ENCODE measurements at places on chromosomes 1 and 21.

DNA sequence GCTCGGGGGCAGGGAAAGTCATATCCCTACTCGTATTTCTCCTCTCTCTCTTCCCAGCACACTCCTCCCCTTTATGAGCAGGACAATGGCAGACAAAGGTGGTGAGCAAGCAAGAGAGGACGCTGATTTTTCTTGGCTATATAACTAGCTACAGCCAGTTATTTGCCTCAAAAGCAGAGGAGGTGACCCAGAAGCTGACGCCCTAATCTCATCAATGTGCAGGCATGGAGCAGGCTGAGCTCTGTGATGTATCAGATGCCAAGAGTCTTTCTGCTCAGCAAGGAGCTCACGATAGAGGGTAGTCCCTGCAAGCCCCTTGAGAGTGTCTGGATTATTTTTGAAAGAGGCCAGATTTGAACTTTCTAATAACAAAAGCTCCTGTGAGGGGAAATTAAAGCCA is 75.5 kb downstream of the ASTN1 start:
- DNase-seq: no peak

DNA sequence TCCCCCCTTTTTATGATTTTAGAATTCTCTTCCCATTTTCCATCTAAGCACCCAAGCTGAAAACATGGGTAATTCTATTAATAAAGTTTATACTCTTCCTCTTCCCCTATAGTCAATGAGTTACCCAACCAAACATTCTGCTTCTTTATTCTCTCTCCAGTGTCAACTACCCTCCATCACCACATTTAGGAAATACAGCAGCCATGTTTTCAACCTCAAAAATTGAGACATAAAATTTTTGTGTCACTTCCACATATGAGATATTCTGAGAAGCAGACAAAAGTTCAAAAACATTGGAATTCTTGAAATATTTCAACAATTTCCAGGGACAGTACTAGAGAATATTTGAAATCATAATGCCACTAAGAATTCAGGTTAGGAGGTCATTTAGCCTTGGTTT is 64.8 kb upstream of the ATP1A1 start:
- no peak for DNase-seq

GRCh38 chr21:33674226-33674625 is 31.9 kb downstream of the ITSN1 start:
- no peak for DNase-seq

DNA sequence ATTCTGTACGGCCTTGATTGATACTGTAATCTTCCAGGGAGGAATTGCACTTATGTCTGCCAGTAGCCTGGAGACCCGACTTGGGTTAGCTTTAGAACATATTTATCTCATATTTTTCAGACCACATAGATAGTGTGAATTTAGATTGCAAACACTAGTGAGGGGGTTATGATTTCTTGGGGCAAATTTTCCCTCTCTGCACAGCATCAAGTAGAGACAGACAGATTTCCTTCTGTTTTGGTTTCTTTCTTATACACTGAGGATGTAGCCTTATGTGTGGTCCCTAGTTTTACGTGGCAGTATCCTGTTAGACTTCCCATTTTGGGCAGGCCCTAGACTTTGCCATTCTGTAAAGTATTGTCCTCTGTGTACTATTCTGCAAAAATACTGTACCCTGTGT is 29.0 kb downstream of the SOAT1 start:
- no peak for DNase-seq

DNA sequence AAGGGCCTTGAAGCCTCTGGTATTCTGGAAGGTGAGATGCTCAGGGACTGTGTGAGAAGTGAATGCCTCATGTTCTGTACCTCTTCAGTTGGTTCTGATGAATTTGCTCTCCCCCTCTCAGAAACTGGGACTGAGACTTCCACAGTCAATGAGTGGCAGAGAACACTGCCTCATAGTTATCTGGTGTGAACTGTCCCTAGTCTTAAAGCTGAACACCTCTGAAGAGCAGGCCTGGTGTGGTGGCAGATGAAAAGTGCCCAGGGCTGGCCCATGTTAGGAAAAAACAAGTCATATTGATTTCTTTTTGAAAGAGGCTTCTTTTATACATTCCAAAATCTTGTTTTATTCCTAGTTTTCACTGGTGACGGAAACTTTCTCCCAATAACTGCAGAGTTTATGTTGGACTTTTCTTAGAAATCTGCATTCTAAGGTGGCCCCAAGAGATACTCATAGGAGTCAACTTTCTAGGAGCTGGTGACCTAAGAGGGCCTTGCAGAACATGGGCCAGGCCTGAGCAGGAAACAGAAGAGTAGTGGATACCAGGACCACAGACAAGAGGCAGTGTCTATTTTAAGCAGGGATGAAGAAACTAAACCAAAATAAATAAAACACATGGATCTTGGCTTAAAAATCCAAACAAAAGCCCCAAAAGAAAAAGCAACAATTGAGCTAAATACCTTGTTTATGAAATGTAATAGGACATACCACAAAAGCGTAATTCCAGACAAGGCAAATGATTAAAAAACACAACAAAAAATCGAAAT is 19.5 kb downstream of the DUSP10 start:
- no peak for DNase-seq

DNA sequence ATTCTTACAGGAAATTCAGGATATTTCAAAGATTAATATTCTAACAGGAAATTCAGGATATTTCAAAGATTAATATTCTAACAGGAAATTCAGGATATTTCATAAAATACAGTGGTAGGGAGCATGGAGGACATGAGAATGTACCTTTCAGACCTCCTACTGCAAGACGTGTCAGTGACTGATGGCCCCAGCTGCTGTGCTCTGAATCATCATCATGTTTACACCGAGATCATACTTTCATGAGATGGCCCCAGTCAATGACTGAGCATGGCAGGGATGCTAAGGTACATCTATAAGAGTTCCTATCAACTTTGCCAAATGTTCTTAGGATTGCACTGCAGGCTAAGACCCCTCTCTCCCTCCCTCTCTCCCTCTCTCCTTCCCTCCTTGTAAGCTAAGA is 69.0 kb downstream of the HFM1 start:
- DNase-seq: no peak

GRCh38 chr1:19036041-19036812 is 79.8 kb upstream of the IFFO2 start:
- no peak for DNase-seq

GRCh38 chr1:118185084-118185832 is at the start of gene SPAG17:
Gene SPAG17 (minus strand): TSS chr1:118185228. CDS start chr1:118185157, 71 bp downstream.
- peak; percentile 35 for DNase-seq

- DNase-seq: no peak
Measured at GRCh38 chr1:229226796-229227195, 44.1 kb upstream of the RAB4A start.

DNA sequence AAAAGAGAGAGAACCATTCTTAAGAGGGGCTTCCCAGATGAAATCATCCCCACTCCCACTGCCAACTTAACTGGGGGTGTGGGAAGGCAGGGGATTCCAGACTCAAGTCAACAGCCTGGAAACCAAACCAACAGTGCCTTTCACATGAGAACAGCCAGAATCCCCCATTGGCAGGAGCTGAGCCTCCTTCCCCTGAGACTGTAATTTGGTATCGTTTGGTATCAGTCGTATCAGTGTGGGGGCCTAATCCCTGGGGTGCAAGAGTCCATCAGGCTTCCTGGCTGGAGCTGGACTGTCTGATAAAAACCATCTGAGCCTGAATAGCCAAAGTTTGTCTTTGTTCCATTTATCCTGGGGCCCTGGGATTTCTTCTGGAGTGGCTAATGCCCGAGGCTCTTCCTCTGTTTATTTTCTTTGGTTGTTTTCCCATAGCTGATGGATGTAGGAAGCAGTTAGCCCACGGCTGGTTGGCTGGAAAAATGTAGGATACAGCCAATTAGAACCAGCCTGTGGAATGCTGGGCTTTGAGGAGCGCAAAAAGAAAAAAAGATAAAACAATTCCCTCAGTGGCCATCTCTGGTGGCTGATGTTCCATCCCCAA is 84.6 kb downstream of the LAMC2 start:
- DNase-seq: no peak

DNA sequence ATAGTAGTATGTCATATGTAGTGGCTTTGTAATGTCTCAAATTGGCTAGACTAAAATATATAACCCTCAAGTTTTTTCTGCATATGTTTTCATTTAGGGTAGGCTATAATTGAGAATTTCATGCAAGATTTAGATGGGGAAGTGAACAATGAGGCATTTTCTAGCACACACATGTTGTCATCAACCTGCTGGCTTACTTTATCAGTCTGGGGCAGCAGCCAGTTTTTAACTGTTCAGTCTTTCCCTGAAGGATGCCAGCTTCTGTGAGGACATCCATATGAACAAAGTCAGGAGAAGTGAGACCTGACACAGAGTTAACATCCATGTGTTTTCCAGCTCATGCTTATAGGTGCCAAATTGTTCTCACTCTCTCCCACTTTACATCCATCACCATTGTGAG is 74.7 kb upstream of the OLFM3 start:
- DNase-seq: no peak

GRCh38 chr1:159079525-159079924 is 3.0 kb upstream of the AIM2 start:
- DNase-seq: no peak

- DNase-seq: no peak
Measured at GRCh38 chr1:205994346-205994745, 8.8 kb downstream of the RAB7B start.

DNA sequence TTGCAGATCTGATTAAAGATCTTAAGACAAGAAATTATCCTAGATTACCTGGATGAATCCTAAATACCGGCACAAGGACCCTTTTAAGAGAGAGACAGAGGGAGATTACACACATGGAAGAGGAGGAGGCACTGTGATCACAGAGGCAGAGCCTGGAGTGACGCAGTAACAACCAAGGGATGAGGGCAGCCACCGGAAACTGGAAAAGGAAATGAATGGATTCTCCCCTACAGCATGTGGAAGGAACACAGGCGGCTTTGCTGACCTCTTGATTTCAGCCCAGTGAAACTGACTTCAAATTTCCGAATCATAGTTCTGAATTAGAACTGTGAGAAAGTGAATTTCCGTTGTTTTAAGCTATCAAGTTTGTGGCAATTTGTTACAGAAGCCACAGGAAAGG is 50.2 kb upstream of the IVNS1ABP start:
- DNase-seq: no peak

- DNase-seq: no peak
Measured at GRCh38 chr1:65572701-65573421, 152.4 kb downstream of the LEPR start.

- DNase-seq: no peak
Measured at GRCh38 chr1:210257698-210258529, 25.3 kb downstream of the SERTAD4 start.

GRCh38 chr1:100971021-100971420 is 54.6 kb downstream of the DPH5 start:
- DNase-seq: no peak

DNA sequence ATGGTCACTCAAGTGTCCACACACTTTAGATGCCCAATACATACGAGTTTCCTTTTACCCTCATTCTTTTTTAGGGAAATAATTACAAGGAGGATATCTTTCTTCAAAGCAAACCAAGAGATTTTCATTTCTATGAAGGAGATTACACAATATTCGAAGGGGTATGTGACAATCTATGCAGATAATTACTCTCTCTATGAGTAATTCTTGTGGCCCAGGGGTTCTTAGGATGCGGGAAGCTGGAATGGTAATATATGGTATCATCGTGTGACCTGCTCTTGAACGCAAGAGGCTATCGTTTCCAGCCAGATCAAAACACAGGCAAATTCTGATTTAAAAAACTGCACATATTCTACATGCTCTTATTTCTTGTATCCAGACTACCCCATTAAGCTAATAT is 14.6 kb downstream of the DSCAM start:
- no peak for DNase-seq

DNA sequence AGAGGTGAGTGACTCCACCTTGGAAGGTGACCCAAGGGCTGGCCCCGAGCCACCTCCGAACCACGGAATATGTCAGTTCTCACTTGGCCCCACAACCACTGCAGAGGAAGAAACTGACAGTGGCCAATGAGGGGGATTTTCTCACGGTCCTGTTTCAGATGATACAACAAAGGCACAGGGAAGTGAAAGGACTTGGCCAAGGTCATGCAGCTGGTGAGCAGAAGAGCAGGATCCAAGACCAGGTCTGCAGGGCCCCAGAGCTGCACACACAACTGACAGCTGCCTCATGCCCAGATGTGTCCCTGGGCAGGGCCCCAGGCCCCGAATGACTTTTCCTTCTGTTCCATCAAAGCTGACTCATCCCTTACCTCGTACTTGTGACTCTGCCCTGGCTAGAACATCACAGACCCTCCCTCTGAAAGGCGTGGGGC is 25.8 kb upstream of the EVA1B start:
- DNase-seq: peak; percentile 31

DNA sequence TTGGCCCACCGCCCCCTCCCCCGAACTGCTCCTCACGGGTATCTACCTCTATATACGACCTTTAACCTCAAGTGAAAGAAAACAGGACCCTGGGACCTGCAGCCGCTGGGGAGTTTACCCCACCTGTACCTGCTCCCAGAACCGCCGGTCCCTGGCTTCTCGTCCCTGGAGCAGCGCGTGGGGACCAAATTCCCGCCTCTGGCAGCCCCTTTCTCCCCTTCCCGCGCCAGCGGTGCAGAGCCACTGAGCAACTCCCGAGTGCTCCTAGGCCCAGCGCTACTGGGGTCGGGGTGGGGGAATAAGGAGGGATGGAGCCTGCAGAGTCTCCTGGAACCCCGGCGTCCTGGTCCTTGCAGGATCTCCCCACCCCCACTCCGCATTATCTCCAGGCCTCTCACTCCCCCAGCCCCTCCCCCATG is 1.6 kb downstream of the SYT6 start:
- no peak for DNase-seq

GRCh38 chr1:9859281-9860014 is 35.7 kb upstream of the CLSTN1 start:
- DNase-seq: no peak

- no peak for DNase-seq
Measured at GRCh38 chr1:24961961-24962861, 32.1 kb upstream of the RUNX3 start.

DNA sequence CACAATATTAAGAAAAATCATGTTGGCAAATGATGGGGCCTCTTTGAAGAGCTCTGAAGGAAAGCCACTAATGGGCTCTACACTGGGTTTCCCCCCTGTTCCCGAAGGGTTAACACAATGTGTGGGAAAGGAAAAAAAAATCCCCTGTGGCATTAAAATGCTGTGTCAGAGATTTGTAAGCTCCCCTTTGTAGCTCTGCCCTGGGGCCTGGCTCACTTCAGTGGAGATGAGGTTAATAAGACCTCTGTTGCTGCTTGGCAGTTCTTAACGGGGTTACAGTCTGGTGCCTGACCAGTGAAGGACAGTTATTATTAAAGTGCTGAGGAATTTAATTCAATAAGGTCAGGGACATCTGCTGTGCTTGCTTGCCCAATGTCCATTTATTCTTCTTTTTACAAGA is 129.7 kb upstream of the UBE2U start:
- no peak for DNase-seq

GRCh38 chr21:35857095-35857494 is 203.2 kb downstream of the SETD4 start:
- no peak for DNase-seq

GRCh38 chr1:237152506-237153335 is 110.7 kb downstream of the RYR2 start:
- no peak for DNase-seq

- DNase-seq: no peak
Measured at GRCh38 chr1:241253471-241253870, 103.5 kb downstream of the RGS7 start.

GRCh38 chr1:228007049-228007800 is 427 bp downstream of the WNT3A start:
- no peak for DNase-seq

GRCh38 chr1:36125129-36125991 is at the start of gene COL8A2:
Gene COL8A2 (minus strand): TSS chr1:36125222. CDS start chr1:36100242, 24,980 bp downstream.
- DNase-seq: no peak
